Hair follicular keratinocyte (primary cell): ENCODE measurements at places on chromosomes 16 and 17. TPM values are rescaled to one million over a fixed set of nuclear protein-coding genes. Genes with fewer than 3 reads are reported as not detected.

Gene BCAS3
- 3.8 and 16.7 TPM in 2 replicates for total RNA-seq

Gene PFN1
- 1,881 and 2,020 TPM in 2 replicates for total RNA-seq

Gene KRTAP4-12
- total RNA-seq = not detected in 2 replicates

Gene CMTM2
- total RNA-seq = not detected in 2 replicates

Gene CTDNEP1
- 39.4 and 49.4 TPM in 2 replicates for total RNA-seq

Gene LRRC46
- not detected in 2 replicates for total RNA-seq

Gene TNFRSF12A
- 522 and 714 TPM in 2 replicates for total RNA-seq

Gene RCVRN
- total RNA-seq = not detected in 2 replicates

Gene GALNS
- total RNA-seq = 18.2 and 23.8 TPM in 2 replicates

Gene ACBD4
- 2.0 and 5.6 TPM in 2 replicates for total RNA-seq

Gene NDUFB10
- total RNA-seq = 168 and 283 TPM in 2 replicates

Gene PITPNM3
- total RNA-seq = 9.1 and 16.4 TPM in 2 replicates

Gene RRAD
- total RNA-seq = 2.8 and 3.1 TPM in 2 replicates

Gene HOXB1
- total RNA-seq = not detected in 2 replicates

Gene ADAT1
- 32.0 and 41.5 TPM in 2 replicates for total RNA-seq

Gene TBC1D3I
- total RNA-seq = 0.08 TPM in 1 of 2 replicates, not detected in the other

Gene C1QTNF1
- total RNA-seq = 38.3 and 73.3 TPM in 2 replicates

Gene PYDC1
- total RNA-seq = not detected in 2 replicates

Gene TP53TG3B
- total RNA-seq = not detected in 2 replicates

Gene RAB37
- not detected in 2 replicates for total RNA-seq

Gene SHISA6
- total RNA-seq = not detected in 2 replicates

Gene C16orf74
- total RNA-seq = 156 and 176 TPM in 2 replicates

Gene SMG6
- 11.7 and 18.8 TPM in 2 replicates for total RNA-seq
